ENCODE measurements at places on chromosomes 3 and 15.

DNA sequence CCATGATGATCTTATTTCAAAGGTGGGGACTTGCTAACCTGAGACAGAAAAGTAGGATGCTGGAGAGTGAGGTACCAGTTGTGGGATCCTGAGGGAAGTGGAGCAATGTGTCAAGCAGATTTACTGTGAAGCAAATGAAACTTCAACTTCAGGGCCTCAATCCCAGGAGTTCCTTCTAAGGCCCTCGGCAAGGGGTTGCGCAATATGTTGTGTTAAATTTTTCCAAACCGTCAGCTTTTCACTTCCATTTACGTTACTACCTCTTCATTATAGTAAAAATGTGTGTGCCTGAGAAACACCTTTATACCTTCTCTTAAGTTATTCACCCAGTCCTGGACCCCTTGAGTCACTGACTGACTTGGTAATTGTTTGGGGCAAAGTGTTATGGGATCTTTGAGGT is 42.5 kb upstream of the KCNH8 start:
- no peaks in the 10 kb centered on the region for H3K27me3 ChIP-seq
- no peak for DNase-seq
- H3K4me3 ChIP-seq, result no peak overlapping the region
- H3K36me3 ChIP-seq, result peaks cover 3% of the 10 kb centered on the region

GRCh38 chr15:43878446-43878845 is 51.6 kb downstream of the WDR76 start:
- H3K27me3 ChIP-seq, result no peaks in the 10 kb centered on the region
- no peak overlapping the region for H3K27ac ChIP-seq
- DNase-seq, result no peak

DNA sequence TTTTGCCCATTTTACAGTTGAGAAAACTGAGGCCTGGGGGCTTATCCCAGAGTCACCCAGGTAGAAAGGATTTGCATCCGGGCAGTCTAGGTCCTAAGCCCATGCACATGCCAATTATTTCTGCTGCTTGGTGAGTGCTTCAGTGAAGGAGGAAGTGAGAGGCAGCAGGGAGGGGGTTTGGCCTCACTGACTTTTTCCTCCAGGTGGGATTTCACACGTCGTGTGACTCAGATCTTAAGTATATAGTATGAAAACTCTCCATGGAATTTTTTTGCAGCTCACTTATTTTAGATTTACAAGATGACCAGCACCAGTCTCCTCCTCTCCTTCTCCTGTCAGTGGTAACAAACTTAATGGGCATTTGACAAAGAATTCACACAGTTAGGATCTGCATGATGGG is 4.6 kb downstream of the ITGA11 start:
- peaks cover 3% of the 10 kb centered on the region for H3K4me1 ChIP-seq
- no peak for DNase-seq
- no peak overlapping the region for H3K27ac ChIP-seq
- H3K4me3 ChIP-seq, result no peak overlapping the region
- H3K27me3 ChIP-seq, result peaks cover 52% of the 10 kb centered on the region

DNA sequence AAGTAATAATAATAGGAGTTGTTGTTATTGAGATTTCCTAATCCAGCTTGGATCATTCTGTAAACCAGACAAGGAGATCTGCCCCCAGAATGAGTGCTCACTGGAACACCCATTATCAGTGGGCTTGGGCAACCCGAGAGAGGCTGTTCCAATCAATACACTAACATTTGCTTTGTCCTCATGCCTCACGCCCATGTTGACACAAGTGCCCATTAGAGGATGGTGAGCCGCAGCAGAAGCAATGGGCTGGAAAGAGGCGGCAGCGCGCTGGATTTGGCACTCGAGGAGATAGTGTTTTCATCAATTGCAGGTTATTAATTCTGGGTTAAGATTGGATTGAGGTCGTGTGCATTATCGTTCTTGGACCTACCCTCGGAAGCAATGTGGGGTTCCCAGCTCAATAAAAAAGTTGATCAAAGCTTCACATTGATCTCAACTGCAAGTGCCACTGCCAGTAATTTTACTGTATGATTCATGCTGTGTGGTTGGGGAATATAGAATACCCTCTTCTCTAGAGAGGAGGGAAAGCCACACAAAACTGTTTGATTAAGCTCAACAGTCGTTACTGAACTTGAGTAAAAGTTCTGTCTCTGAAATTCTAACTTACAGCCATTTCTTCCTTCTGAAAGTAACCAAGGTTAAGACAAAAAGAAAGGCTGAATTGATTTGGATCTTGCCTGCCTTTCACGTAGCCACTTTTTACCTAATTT is 15.7 kb downstream of the LYZL4 start:
- DNase-seq, result no peak
- peaks cover 2% of the 10 kb centered on the region for H3K36me3 ChIP-seq
- H3K27me3 ChIP-seq, result peaks cover 53% of the 10 kb centered on the region
- H3K4me3 ChIP-seq, result no peak overlapping the region
- H3K4me1 ChIP-seq, result no peaks in the 10 kb centered on the region
- no peak overlapping the region for H3K27ac ChIP-seq

DNA sequence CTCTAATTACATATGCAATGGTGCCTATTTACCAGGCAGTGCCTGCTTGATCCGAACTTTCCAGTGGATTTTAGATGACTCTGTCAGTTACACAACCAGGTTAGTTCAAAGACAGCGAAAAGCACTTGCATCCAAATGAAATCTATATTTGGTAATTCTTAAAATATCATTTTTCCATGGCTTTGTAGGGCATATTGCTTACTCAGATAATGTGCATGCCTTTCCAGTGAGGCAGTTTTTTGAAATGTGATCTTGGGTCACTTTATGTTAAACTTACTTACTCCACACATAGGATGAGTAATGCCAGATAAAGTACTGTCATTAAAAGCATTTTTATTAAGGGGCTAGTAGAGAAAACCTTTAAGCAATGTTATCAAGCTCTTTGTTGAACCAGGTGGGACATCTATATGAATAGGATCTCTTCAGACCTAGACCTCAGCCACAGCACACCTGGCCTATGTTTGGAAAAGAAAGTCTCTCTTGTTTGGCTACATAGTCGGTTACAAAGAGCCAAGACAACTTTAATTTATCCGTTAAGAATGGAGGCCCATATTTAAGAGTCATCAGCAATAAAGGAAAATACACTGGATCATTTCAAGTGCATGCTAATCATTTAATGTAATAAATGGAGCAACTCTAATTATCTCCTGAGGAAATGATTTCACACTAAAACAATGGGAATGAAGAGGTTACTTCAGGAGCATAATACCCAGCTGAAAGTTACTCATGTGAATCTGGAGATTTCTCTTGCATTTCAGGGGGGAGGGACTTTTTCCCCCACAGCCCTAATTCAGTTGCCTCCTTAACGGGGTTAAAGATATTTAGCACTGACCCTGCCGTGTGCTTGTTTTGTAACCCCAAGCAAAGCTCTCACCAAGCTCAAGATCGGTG is 56.3 kb upstream of the TMCO5A start:
- peaks cover 51% of the 10 kb centered on the region for H3K27me3 ChIP-seq
- H3K4me1 ChIP-seq, result no peaks in the 10 kb centered on the region
- no peaks in the 10 kb centered on the region for H3K36me3 ChIP-seq
- H3K27ac ChIP-seq, result no peak overlapping the region
- H3K4me3 ChIP-seq, result no peak overlapping the region

- H3K4me1 ChIP-seq, result peaks cover 49% of the 10 kb centered on the region
- peak overlapping the region; percentile 98 for H3K4me3 ChIP-seq
- DNase-seq, result no peak
- peaks cover 4% of the 10 kb centered on the region for H3K36me3 ChIP-seq
- H3K27me3 ChIP-seq, result no peaks in the 10 kb centered on the region
- H3K27ac ChIP-seq, result peak overlapping the region; percentile 96
Observed at GRCh38 chr3:132661101-132661500, 972 bp downstream of the UBA5 start.

GRCh38 chr3:48275287-48276027 is 34.6 kb downstream of the ZNF589 start:
- H3K36me3 ChIP-seq, result peaks cover 2% of the 10 kb centered on the region
- H3K4me3 ChIP-seq, result no peak overlapping the region
- no peak for DNase-seq
- H3K27me3 ChIP-seq, result peaks cover 6% of the 10 kb centered on the region

GRCh38 chr3:175057401-175057800 is 198.3 kb downstream of the NAALADL2 start:
- H3K27ac ChIP-seq, result no peak overlapping the region
- no peak overlapping the region for H3K4me3 ChIP-seq
- no peaks in the 10 kb centered on the region for H3K27me3 ChIP-seq

GRCh38 chr3:37986479-37987314 is 3.9 kb upstream of the VILL start:
- peaks cover 4% of the 10 kb centered on the region for H3K27me3 ChIP-seq
- no peak overlapping the region for H3K27ac ChIP-seq
- no peaks in the 10 kb centered on the region for H3K36me3 ChIP-seq
- peaks cover 8% of the 10 kb centered on the region for H3K4me1 ChIP-seq
- DNase-seq, result no peak

DNA sequence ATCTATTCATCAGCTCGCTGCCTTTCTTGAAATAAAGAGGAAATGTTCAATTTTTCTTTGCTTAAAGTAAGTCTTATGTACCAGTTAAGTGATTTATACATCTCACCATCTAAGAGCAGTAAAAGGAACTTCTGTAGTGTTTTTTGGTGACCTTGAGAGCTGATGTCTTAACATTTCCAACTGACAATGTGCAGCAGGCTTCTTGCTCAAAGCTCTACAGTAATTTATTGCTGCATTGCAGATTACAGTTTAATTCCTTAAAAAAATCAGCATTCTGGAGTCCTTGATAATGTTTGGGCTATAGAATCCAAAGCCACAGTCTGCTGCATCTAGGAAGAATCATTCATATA is 61.6 kb downstream of the DIPK2A start:
- no peak overlapping the region for H3K27ac ChIP-seq
- H3K27me3 ChIP-seq, result no peaks in the 10 kb centered on the region
- peaks cover 9% of the 10 kb centered on the region for H3K4me1 ChIP-seq
- no peak for DNase-seq

- no peak for DNase-seq
- no peak overlapping the region for H3K4me3 ChIP-seq
- no peak overlapping the region for H3K27ac ChIP-seq
- H3K4me1 ChIP-seq, result no peaks in the 10 kb centered on the region
Observed at GRCh38 chr3:173770796-173771573, 373.4 kb downstream of the NLGN1 start.

DNA sequence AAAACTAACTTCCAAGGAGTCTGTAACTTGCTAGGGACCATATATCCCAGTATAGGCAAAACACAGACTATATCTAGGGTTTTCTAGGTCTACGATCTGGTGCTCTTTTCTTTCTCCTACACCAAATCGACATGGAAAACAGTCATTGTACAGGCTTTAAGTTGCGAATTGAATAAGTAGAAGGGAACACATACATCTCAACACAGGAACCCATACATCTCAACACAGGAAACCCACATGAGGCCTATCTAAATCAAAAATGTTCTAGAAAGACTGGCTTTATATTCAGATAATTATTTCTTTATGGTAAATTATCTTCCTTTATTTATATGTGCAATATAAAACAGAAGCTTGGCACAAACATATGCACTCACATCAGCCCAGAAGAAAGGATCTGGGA is 126.6 kb downstream of the ADAM10 start:
- no peak for DNase-seq
- no peaks in the 10 kb centered on the region for H3K27me3 ChIP-seq
- no peak overlapping the region for H3K4me3 ChIP-seq
- H3K36me3 ChIP-seq, result peaks cover 6% of the 10 kb centered on the region
- peak overlapping the region; percentile 84 for H3K27ac ChIP-seq

DNA sequence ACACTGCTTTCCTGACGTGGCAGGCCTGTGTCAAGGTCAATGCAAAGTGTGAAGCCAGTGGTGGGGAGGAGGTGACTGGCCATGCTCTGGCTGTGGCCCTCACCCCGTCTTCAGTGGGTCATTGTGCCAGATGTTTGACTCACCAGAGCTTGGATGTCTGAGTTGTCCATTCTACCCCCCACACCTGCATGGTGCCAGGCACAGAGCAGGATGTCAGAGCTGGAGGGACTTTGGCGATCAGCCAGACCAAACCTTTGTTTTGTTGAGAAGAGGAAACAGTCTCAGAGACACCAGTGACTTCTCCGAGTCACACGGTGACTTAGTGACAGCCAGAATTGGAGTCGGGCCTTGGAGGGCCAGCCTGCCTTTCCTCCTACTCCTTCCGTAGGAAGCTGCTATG is 49.5 kb downstream of the SMAD6 start:
- H3K4me3 ChIP-seq, result no peak overlapping the region
- H3K36me3 ChIP-seq, result no peaks in the 10 kb centered on the region
- H3K27me3 ChIP-seq, result peaks cover 24% of the 10 kb centered on the region
- no peak for DNase-seq
- H3K4me1 ChIP-seq, result peaks cover 5% of the 10 kb centered on the region
- no peak overlapping the region for H3K27ac ChIP-seq

DNA sequence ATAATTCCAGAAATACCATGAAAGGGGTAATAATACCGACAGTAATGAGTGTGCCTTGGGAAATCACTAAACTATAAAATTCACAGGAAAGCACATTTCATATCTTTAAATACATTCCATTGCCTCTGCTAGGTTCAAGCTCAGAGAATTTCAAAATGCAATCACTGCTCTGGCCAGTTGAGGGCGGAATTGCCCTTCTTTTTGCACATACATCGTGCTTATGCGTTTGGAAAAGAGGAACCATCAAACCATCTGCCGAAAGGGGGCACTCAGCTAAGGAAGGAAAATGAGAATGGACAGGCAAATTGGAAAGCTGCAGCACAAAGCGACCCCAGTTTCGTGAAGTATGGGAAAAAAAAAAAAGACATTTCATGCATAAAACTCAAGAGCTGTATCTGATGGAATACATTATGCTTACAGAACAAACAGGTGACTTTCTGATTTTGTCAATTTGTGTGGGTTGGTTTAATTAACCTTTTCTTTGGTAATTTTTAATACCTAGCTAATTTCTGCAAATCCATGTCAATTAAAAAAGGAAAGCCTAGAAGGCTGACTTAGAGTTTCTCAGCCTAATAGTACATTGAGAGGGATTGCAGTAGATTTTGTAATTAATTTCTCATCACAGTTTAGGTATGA is 61.4 kb downstream of the TUSC7 start:
- H3K27me3 ChIP-seq, result peaks cover 22% of the 10 kb centered on the region
- H3K4me1 ChIP-seq, result peaks cover 2% of the 10 kb centered on the region
- H3K36me3 ChIP-seq, result no peaks in the 10 kb centered on the region
- DNase-seq, result no peak
- H3K27ac ChIP-seq, result no peak overlapping the region

DNA sequence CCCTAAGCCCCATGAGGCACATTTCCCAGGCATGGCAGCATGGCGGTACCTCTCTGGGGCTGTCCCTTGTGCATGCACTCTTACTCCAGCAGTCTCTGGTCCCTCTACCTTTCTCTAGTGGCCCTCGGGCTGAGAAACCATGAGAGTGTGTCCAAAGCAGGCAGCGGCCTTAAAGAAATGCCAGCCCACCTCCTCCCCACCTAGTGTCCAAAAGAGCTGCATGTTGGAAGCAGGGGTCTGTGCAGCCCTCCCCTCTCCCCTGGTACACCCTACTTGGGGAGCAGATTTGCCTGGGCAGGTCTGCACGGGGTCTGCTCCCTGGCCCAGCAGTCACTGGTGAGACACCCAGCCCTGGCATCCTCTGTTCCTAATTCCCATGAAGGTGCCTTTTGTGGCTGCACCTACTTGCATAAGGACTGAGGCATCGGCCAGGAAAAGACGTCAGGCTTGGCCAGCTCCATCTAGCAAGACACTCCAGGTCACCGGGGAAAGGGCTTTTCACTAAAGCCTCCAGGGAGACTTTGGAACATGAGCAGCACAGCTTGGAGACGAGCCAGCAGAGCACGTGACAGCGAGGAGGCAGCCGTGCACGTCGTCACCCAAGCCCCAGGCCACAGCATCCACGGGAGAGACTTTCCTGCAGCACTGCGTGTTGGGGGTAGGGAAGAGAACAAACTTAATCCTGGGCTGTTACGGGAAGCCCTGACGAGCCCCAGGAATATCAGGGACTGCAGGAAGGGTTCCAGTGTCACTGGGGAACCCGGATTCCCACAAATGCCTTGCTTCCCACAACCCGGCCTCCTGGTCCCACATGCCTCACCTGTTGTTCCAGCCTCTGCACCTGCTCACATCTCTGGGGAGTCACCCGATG is 38.8 kb downstream of the TM2D3 start:
- H3K4me3 ChIP-seq, result no peak overlapping the region
- no peaks in the 10 kb centered on the region for H3K27me3 ChIP-seq
- no peaks in the 10 kb centered on the region for H3K36me3 ChIP-seq
